SW 1271 (cell line): ENCODE measurements at places on chromosomes 1 and 21.

DNA sequence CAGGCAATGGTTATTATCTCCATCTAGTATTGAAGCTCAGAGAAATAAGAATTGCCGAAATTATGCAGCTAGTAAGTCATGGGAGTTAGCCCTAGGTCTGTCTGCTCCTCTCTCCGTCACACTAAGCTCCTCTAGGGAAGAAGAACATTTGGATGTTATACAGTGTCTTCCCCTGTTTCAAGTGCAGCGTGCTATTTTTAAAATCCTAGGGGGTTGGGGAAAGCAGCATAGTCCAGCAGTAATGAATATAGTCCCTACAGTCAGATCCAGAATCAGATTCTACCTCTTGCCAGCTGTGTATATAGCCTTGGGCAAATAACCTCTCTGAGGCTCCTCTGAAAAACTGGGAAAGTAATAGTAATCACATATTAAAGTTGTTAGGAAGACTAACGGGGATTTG is 44.5 kb upstream of the OSBPL9 start:
- no peak for DNase-seq

DNA sequence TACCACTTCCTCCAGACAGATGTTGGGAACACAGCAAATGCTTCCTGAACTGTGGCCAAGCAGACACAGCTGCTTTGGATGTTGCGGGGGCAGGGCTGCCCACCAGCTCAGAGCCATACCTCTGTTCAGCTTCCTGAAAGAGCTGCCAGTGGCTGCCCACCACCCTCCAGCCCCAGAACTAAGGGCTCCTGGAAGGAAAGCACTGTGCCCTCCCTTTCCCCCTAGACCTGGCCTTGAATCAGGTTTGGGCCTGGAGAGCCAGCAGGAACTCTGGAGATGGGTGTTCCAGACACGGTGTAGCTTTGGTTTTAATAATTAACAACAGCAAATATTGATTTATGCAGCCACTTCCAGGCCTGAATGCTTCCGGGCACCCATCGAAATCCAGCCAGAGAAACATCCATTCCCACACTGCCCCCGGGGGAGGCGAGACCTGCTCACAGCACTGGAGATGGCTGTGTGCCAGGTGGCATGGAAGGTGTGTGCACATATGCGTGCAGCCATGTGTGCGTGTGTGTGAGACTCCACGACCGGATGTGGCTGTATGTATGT is 45.7 kb downstream of the RAP1GAP start:
- DNase-seq = no peak

DNA sequence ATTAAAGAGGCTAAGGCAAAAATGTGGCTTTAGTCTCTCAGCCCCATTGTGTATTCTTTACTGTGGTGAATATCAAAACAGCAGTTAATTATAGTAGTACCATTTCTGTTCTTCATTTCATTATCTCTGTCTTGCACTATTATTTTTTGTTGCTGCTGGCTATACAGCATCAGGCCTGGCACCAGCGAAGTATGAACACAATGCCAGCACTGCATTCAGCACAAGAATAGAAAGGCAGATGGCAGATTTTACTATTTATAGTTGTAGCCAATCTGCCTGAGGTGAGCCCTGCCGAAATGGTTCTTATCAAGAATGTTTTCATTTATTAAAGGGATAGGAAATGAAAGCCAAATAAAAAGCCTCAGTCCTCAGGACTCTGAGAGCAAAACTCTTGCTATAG is 72.1 kb downstream of the GPR52 start:
- DNase-seq = no peak

DNA sequence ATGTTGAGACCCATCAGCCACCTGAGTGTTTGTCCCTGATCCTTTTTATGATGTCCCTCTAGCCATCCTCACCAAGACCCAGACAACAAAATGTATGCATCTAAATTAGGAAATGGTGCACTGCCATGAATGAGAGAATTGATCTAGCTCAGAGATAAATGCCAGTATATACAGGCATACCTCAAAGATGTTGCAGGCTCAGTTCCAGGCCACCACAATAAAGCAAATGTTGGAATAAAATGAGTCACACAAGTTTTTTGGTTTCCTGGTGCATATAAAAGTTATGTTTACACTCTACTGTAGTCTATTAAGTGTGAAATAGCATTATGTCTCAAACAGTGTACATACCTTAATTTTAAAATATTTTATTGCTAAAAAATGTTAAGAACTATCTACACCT is 63.9 kb downstream of the CHIA start:
- no peak for DNase-seq

- DNase-seq = no peak
Observed at GRCh38 chr1:185439727-185440415, 122.8 kb upstream of the IVNS1ABP start.

DNA sequence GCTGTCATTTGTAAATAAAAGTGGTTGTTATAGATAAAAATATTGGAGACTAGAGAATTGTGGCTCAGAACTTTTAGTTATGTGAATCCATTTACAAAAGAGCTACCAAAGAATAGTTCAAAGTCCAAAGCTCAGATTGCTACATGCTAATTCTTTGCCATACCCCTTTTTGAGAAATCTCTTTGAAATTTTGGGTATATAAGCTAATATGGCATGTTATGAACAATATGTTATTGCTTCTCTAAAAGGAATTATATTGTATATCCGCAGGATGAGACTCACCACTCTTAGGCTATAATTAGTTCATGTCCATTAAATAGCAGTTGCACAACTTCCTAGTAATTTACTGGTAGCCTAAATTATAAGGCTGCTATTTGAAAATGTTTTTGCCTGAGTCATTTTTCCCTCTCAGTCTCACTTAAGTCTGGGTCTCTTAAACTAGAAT is 178.0 kb downstream of the ZNF281 start:
- no peak for DNase-seq

DNA sequence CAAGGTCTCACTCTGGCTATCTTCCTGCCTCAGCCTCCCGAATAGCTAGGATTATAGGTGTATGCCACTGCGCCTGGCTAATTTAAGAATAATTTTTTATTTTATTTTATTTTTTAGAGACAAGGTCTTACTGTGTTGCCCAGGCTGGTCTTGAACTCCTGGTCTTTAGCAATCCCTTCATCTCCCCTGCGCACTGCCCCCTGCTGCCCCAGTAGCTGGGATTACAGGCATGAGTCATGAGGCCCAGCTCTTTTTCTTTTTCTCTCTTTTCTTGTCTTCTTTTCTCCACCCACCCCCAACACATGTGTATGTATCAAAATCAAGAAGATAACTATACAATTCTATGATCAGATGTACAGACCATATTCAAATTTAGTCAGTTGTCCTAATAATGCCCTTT is 87.2 kb downstream of the PEX14 start:
- DNase-seq = no peak
